Lower leg skin (tissue), 4 donors: ENCODE measurements at places on chromosomes 4 and X.

DNA sequence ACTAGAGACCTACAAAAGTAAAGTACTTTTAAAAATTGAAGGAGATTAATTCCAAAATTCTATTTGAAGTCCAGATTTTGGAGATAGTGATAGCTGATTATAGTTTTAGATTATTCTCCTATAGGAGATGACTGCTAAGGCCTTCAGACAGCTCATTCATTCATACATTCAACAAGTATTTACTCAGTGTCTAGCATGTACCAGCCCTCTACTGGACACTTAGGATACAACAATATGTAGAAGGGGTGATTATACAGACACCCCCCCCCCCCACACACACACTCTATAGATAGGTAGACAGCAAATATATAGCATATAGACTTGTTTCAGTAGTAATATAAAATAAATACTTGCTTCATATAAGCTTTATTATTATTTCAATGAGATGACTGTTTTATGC is 60.4 kb upstream of the TAF9B start:
- DNase-seq: no peak

DNA sequence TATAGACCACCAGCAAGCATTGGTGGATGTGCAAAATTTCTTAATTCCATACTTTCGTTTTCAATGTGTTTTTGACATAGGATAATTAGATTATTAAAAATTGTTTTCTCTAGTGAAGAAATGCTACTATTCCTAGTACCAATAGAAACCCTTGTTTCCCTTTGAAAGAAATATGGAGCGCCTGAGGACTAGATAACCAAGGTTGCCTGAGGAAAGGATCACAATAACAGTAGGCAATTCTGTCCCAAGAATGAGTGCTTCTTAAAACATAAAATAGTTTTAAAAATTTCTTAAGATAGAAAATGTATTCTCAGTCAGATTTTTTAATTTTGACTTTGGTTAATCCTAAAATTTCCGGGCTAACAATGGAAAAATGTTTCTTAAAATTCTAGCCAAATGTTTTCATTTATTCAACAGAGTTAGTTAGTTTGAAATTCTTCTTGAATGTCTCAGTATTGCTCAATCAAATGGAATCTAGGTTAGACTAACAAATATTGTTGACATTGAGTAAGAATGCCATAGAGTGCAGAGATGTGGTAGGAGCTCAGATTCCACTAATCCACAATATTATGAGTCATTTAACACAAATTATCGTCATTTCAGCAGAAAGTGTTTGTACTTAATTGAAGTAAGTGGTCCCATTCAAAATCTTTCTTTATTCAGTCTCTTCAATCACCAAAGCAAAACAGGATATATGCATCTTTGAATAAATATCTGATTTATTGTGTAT is 666.0 kb downstream of the GRID2 start:
- no peak for DNase-seq

DNA sequence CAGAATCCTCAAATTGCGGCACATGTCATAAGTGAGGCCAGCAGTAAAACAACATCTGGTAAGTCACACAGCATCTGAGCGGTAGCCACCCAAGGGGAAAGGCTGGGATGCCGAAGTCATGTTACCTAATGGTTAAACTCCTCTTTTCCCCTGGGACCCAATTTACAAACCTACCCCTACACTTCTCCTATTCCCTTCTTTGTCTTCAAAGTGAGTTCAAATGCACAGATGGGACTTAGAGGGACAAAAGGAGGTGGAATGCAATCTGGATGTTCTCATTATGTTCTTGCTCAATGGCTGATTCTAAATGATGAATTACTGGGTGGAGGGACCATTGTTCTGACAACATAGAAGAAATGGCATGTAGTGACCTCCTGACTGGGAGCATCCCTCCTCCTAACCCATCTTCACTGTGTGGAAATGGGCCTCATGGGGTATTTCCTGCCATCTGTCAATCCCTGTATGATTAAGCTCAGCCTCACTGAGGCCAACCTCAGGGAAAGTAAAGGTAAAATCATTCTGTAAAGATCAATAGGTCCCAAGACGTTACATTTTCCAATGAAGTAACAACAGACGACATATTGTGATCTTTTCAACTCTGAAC is 8.5 kb downstream of the CD40LG start:
- no peak for DNase-seq

GRCh38 chr4:174037049-174037448 is 246.4 kb downstream of the FBXO8 start:
- DNase-seq: peak; percentile 64

DNA sequence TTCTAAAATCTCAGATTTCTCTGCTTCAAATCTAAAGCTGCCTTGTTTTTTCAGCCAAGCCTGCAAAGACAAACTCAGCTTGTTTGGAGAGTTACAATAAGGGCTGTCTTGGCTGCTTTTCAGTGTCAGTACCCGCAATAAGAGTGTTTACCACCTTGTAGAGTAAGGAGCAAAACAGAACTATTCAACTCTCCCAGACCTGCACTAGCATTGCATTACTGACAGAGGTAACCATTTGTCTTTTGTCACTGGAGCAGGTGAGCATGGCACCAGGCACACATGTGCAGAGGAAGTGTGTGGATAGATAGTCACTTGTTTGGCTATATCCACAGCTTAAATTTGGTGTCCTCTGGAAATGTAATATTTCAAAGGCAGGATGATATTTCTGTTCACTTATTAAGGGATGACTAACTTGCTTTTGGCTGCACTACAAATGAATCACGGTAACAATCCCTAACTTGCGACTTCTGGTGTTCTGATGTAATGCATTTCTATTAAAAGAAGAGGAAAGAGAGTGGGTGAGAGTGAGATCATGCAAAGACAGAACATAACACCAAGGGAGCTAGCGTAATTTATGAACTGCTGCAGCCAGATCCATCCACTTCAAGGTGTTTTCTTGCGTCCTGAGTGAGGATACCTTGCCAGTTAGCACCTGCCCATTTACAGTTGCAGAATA is 38.6 kb downstream of the PTCHD1 start:
- DNase-seq: no peak

DNA sequence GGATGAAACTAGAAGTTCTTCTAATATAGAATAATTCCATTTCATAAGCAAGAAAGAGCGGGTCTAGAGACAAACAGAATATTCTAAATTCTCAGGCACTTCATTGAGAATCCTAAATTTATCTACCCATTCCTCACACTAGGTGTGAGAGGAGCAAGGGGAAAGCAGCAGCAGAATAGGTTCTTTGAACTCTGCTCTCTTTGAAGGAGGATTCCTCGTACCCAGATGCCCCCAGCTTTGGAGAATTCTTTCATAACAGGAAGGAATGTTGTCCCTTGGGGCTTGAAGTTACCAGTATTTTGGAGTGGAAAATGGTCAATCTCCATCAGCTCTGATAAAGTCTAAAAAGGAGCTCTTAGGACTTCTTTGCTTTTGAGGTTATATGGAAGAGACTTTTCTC is 59.7 kb upstream of the RASGEF1B start:
- no peak for DNase-seq

DNA sequence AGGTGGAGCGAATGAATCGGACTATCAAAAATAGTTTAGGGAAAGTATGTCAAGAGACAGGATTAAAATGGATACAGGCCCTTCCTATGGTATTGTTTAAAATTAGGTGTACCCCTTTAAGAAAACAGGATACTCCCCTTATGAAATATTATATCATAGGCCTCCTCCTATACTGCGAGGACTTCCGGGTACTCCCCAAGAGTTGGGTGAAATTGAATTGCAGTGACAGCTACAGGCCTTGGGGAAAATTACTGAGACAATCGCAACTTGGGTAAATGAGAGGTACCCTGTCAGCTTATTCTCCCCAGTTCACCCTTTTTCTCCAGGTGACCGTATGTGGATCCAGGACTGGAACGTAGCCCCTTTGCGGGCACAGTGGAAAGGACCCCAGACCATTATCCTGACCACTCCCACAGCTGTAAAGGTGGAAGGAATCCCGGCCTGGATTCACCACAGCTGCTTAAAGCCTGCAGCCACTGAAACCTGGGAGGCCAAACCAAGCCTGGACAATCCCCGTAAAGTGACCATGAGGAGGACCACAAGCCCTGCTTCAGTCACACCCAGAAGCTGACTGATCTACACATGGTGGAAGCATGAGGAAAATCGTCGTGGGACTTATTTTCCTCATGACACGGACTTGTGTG is 1138.1 kb downstream of the ARAP2 start:
- no peak for DNase-seq

DNA sequence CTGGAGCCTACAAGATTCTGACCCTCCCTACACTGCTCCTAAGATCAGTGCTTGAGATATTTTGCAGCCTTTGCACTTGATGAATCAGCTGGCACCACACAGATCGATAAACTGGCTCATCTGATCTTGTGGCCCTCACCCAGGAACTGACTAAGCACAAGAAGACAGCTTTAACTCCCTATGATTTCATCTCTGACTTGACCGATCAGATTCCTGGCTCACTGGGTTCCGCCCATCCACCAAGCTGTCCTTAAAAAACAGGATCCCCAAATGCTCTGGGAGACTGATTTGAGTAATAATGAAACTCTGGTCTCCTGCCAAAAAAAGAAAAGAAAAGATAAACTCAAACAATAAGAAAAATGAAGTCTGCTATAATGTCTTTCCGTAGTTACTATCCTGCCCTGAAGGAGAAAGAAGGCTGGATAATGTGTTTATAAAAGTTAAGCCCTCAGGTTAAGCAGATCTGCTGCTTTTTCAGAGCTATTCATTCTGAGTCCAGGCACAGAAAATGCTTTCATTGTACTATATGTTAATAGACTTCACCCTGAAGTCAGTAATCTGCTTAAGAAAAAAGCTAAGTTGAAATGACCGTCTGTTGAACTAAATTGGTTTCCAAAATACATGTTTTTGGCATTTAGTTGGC is 795.2 kb downstream of the TRIML1 start:
- DNase-seq: no peak

DNA sequence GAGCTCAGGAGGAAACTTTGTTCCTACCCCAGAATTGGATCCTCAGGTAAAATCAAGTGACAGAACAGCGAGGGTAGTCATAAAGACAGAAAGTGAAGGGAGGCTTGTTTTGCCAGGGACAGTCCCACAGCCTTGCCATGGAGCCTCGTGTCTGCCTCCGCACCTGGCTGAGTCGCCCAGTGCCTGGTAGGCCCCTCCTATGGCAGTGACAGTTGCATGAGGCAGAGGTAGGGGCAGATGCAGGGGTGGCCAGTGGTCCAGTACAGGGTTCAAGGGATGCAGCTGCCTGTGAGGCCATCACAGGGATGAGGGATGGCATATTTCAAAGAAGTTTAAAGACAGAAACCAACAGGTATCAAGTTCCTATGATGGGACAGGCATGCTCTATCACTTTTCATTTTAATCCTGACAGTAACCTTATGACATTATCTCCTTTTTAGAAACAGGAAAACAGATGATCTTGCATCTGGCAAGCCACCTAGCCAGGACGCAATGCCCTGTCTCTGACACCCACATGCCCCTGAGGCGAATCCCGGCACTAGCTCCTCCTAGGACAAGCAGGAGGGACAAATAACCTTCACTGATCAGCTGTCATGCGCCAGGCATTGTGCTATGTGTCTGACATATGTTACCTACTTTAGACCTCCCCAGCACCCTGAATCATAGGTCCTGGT is 127.4 kb upstream of the ENPP6 start:
- DNase-seq: no peak

DNA sequence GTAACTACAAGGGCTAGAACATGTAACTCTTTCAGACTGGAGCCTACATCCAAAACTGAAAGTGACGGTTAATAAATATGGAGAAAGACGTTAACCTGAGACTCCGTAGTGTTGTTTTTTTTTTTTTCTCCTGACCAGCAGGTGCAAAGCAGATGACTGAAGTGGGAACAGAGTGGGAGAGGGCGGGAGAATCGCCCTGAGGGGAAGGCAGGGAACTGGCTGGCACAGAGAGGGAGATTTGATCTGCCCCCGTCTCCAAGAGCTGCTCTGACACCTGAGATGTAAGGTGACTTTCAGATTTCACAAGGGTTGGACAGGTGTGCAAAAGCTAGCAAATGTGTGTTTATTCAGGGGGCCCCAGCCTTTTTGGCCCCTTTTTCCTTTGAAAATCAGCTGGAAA is 180.2 kb downstream of the PALLD start:
- DNase-seq: no peak

GRCh38 chr4:67704843-67705242 is 3.9 kb upstream of the UBA6 start:
- DNase-seq: no peak

GRCh38 chrX:38986586-38986985 is 185.3 kb downstream of the MID1IP1 start:
- DNase-seq: no peak

GRCh38 chr4:30753316-30753715 is 33.1 kb downstream of the PCDH7 start:
- DNase-seq: no peak

GRCh38 chr4:13547485-13548041 is 3.3 kb upstream of the NKX3-2 start:
- no peak for DNase-seq

GRCh38 chr4:113908829-113909228 is 70.6 kb downstream of the ARSJ start:
- no peak for DNase-seq

- DNase-seq: no peak
Observed at GRCh38 chr4:145285928-145286327, 105.5 kb upstream of the OTUD4 start.

DNA sequence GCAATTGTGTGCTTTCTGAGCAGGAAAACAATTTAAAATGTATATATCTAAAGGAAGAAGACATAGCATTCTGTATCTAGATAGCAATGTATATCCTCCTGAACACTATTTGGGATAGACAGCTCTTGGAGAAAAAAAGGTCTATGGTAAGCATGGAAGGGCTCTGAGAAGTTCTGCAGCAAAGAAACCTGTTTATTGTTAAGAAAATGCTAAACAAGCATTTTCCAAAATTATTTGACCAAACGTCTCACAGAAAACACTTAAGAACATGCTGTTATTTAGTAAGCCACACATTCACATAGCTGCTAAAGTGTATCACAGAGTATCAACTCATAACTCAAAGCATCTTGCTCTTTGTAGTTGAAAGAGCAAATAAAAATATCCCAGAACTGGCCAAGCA is 67.9 kb downstream of the SH3RF1 start:
- no peak for DNase-seq

- DNase-seq: no peak
Observed at GRCh38 chrX:11064851-11065600, 46.1 kb upstream of the HCCS start.

DNA sequence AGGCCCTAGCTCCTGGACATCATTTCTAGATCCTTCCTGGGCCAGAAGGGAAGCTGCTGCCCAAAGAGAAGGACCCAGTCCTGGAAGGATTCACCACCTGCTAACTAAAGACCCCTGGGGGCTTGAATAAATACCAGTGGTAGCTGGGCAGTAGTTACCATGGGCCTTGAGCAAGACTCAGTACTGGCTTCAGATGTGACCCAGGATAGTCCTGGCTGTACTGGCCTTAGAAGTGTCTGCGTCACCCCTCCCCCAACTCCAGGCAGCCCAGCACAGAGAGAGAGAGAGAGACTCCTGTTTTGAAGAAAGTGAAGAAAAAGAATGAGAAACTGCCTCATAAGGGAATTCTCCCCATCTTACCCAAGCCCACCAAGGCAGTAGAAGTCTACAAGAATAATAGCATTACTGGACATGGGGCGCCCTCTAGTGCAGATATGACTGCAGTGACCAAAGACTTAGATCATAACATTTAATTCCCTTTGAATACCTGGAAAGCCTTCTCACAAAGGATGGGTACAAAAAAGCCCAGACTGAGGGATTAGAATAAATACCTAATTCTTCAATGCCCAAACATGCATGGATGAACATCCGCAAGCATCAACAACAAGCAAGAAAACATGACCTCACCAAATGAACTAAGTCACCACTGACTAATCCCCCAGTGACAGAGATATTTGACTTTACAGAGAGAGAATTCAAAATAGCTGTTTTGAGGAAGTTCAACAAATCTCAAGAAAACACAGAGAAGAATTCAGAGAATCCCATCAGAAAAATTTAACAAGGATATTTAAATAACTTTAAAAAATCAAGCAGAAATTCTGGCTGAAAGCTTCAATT is 171.8 kb downstream of the HNRNPD start:
- no peak for DNase-seq
